ENCODE measurements at places on chromosomes 4 and X. TPM values are rescaled to one million over a fixed set of nuclear protein-coding genes. Genes with fewer than 3 reads are reported as not detected.

The TRPC5OS gene
- not detected for total RNA-seq

The DMP1 gene
- not detected for total RNA-seq

The ADGRL3 gene
- total RNA-seq = 5.1 TPM

The PAGE5 gene
- total RNA-seq = not detected

The DRP2 gene
- 0.05 TPM for total RNA-seq

The GNRHR gene
- not detected for total RNA-seq

The MID1 gene
- total RNA-seq = 5.9 TPM

Data from left ventricle myocardium superior (tissue), 1 donor.